AG04450 (cell line): ENCODE measurements at places on chromosomes 6 and 20.

DNA sequence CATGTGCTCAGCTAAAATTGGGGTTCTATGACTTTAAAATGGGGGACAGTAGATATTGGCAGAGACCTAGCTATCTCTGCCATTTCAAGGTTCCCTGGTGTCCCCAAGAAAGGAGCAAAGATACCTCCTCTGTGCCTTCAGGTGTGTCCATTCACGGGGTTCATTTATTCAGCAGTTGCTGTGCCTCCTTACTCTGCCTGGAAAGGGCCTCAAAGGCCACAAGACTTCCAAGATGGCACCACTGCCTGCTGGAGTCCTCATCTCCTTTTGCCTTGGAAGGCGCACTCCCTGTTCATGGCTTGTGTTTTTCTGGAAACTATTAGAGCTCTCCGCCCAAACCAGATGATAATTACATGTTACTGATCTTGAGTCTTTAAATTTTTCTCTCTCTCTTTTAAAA lies 3.9 kb upstream of the ZBP1 start:
- DNase-seq, result no peak

GRCh38 chr6:21228411-21228810 lies 365.1 kb upstream of the SOX4 start:
- no peak for DNase-seq

DNA sequence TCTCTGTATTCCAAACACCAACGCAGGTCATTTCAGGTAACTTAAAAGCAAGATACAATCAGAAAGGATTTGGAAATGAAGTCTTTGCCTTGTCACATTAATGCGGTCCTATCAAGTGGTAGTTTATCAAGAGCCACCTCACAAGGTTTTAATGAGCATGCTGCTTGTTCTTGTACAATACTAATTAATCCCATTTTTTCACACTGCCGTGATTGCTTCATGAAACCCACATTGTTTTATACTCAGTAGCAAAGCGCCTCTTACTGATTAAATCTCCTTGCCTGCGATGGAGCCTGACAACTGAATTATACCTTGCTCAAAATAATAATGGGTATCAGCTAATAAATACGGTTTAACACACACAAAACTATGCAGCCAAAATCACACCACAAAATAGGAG lies 234.1 kb upstream of the TSHZ2 start:
- DNase-seq, result no peak

- DNase-seq, result no peak
Measured at GRCh38 chr20:51379601-51380341, 162.7 kb downstream of the NFATC2 start.

GRCh38 chr20:62709537-62709905 lies 885 bp downstream of the NTSR1 start:
- no peak for DNase-seq

GRCh38 chr6:46972531-46972930 lies 50.8 kb upstream of the ADGRF5 start:
- no peak for DNase-seq

DNA sequence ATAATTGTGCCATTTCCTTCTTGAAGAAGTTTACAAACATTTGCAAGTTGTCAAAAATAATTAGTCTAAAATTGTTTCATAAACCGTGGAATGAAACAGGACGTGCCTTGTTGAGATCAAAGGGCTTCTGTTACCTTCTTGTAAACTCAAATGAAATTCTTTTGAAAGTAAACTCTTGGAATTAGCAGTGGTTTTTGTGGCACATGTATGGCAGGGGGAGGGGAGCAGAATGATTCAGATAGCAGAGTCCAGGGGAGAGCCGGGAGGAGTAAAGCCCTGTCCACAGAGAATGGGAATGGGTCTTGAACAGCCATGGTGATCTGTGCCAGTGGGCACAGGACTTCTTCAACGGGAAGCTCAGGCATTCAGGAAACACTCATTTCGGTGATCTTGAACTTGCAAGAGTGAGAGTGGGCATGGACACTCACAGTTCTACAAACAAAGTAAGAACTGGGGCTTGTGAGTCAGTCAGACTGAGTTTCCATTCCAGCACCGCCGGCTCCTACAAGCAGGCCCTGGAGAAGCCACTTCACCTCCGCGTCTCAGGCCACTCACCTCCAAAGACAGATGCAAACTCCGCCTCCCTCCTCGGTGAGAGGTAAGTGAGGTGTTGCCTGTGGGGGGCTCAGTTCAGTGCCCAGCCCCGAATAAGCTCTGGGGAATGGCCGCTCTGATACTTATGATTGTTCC lies 143.1 kb downstream of the CDH26 start:
- no peak for DNase-seq

GRCh38 chr6:137148306-137149034 lies 25.0 kb downstream of the IL22RA2 start:
- no peak for DNase-seq

GRCh38 chr6:2841264-2842138 lies at the start of gene SERPINB1:
Gene SERPINB1, minus strand, starts transcription at chr6:2841863. Its CDS starts 1,277 bp downstream, at chr6:2840586.
- DNase-seq, result peak; percentile 91

DNA sequence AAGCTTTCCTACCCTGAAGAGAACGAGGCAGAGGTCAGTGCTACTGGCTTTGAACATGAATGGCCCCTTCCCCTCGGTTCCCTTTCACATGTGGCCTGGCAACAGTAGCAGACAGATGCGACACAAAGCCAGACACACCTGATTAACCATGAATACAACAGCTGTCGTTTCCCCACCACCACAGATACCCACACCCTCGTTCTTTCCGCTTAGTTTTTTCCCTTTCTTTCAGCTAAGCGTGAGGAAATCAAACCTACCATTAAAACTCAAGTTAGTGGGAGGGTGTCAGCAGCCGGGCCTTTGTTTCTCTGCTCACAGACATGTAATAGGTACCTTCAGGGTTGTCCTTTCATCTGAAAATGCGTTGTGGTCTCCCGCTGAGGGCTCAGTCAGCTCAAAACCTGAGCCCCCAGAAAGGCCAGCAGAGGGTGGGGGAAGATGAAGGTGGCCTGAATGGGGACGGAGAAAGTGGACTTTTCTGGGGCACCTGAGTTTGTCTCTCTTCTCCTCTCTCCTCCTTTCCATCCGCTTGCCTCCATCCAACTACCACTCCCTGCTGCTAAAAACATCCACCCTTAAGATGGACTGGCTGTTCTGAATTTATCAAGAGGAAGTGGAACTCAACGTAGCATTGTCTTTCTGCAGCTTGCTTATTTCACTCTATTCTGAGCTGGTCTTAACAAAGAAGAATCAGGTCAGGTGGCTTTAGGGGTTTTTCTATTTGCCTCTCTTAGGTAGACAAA lies 516.6 kb upstream of the JARID2 start:
- DNase-seq, result no peak

DNA sequence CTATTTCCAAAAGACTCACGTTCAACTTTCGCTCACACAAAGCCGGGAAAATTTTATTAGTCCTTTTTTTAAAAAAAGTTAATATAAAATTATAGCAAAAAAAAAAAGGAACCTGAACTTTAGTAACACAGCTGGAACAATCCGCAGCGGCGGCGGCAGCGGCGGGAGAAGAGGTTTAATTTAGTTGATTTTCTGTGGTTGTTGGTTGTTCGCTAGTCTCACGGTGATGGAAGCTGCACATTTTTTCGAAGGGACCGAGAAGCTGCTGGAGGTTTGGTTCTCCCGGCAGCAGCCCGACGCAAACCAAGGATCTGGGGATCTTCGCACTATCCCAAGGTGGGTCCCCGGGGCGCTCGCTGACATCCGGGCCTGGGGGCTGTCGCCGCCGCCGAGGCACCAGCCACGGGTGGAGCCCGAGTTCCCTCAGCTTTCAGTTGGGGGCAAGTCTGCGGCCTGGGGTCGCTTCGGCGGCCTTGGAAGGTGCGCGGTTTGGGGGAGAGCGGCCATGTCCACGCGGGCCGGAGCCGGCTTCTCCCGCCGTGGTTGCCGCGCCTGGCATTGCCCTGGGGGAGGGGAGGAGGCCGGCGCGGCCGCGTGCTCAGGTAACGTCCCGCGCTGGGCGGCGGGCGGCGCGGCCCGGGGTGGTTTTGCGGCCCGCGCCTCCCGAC lies 429 bp downstream of the AMD1 start:
- peak; percentile 10 for DNase-seq

DNA sequence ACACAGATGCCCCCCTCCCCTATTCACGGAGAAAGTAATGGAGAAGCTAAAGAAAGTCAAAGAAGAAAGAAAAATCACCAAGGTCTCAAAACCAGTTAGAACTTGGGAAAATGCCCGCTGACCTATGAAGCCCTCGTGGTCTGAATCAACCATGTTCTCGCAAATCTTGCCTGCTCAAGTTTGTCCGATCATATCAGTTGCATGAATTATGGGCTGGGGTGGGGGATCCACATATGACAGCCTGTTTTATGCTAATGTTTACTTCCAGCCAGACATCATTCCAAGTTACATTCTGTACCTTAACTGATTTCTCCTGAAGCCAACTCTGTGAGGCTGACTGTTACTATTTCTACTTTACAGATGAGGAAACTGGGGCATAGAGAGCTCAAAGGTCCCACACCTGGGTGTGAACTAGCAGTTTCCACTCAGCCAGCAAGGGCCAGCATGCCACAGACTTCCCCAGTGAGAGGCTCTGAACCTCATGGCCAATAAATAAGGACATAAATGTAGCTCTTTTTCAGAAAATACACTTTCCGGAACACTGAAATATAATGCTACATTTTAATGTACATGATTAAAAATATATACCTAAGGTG lies 2.1 kb downstream of the RNASET2 start:
- no peak for DNase-seq

DNA sequence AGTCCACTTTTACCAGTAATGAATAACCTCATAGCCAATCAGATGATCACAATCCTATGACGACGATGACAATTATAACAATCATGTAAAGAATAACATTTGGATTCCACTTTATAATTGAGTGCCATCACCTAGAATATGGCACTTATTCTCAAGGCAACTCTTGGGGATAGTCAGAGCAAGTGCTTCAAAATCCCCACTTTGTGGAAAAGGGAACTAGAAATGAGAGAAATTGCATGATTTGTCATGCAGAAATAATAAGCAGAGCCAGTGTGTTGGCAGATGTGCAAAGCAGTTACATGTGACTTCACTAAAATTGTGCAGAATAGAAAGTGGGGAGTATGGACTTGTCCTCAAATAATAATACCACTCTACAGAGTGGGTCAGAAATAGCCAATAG lies 41.3 kb downstream of the FRK start:
- DNase-seq, result no peak

DNA sequence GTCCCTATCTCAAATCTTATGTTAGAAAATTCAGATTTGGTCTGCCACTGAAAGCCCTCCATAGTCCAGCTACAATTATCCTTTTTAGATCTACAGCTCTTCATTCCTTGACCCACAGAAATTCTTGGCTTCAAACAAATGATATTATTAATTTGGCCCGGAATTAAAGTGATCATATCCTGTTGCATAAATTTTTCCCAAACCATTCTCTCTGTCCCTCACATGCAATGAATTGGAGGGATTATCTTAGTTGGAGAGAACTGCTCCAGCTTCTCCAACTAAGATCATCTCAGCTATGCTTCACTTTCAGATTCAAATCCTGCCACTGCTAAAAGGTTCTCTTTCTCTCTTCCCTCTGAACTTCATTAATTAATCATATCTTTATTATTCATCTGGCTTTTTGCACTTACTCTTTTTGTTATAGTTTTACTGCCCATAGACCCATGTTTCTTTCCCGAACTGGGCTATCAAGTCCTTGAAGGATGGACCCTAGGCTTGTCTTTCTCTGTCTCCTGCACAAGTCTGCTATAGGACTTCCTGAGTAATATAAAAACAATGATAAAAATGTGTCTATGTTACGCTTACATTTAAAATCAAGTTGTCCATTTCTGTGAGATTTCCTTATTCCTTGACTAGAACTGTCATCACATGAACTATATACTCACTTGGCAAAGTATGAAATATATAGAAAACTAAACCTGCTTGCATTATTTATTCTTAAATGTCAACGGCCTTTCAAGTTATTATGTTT lies 493.9 kb upstream of the MARCKS start:
- DNase-seq, result no peak

DNA sequence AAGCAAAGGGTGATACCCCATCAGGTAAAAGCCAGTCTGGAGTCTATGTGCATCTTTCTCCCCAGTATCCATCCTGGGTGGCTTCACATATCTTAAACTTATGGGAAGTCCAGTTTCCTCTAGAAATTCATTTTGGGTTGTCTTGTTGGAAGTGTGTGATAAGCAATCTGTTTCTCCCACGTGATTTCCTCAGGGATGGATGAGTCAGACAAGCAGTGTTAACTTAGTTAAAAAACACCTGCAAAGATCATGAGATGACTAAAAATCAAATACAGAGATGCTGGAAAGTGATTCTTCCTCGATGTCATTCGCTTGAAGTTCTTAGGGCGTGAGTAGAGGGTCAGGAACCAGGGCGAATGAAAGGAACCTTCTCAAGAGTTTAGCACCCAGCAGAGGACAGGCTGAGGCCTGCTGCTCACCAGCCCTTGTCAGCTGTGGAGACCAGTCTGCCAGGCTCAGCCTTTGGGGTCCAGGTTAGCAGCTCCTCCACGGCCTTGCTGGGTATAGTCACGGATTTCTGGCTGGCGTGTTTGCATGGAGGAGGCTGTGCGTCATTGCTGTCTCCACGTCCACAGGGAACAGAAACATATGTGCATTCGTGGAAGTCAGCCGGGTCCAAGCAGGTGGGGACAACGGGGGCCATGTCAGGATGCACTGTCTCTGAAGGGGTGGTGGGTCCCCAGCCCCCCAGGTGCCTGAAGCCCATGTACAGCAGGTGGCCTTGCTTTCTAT lies 2.8 kb upstream of the PNPLA1 start:
- no peak for DNase-seq

- DNase-seq, result no peak
Measured at GRCh38 chr6:3926150-3926482, 76.9 kb downstream of the FAM50B start.

DNA sequence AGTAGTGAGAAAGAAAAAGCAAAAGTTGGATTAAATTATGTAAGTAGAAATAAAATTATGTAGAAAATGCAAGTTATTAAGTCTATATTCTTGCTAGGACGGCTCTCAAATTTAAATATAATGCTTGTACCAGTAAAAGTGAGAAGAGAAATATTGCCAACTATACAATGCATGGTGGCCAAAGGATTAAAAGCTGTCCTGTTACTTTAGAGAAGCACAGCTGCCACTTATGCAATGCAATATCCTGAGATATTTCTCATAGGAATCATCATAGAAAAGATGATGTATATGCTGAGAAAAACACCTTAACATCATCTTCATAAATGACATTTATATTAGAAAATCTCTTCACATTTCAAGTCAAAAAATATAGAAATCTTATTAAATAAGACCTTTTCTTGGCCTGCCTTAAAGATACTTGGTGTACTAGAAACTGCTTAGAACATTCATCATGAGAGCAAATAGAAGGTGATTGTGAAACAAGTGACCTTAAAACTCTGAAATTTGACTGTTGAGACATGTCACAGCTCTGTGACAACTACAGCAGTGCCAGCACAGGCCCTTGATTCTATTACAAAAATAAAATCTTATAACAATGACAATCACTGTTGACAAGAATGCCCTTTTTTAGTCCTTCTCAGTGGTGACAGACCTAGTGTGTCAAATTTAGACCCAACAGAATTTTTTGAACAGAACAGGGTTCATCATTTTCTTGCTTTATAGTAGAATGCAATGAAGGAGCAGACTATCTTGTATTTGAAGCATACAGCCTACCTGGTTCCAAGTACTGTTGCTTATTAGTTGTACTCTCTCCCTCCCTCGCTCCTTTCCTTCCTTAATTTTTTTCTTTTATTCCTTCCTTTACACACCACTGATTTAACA lies 173.1 kb downstream of the CLVS2 start:
- no peak for DNase-seq
